Activated CD4-positive, CD25-positive, alpha-beta regulatory T cell treated with anti-CD3 and anti-CD28 coated beads, Interleukin-2, amount 50 U/mL, for 16 hours (primary cell): ENCODE measurements at places on chromosomes 1 and 21.

DNA sequence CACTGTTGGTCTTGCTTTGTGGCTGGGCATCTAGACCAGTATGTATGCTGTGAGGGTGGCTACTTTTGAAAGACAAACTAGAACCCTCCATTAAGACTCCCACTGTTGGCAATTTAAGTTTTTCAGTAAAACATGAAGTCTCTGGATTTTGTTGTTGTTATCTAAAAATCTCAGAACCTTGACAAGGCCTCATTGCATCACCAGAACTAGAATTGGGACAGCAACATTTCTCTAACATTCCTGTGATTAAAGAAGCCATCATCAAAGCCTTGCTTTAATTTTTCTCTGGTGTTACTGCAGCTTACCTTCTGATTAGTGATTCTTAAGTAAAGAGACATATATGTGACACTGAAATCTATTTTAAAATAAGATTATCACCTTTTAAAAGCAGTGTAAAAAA is 4.5 kb downstream of the TRIM67 start:
- DNase-seq: no peak

DNA sequence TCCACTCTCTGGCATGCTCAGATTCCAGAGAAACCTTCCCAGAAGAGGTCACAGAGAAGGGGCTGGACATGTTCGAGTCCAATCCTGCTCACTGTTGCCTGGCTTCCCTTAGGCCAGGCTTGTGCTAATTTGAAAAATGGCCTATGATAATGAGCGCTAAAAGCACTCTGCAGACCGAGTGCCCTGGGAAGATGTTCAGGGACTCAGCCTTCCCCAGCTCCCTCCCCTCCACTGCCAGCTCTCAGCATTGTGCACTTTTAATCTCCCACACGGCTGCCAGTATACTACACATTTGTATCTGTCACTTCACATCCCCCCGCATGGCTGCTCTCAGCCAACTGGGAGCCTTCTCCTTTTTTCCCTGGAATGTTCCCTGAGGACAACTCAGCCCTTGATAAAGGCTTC is 24.1 kb downstream of the FAM163A start:
- DNase-seq: no peak

DNA sequence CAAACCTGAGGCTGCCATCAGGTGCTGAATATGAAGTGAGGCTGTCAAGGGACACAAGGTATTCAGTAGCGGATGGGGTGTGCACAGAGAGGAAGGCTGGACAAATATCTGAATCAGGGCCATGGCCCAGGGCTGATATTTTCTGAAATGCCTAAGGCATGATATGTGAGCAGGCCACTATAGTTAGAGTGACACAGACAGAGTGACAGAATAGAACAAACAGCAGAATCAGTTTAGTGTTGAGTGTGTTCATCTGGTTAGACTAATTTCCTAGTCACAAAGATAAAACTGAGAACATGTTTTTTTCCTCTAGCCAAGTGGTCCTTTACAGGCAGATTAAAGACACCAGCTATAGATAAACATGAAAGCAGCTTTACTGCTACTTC is 3.9 kb downstream of the OVAAL start:
- no peak for DNase-seq

DNA sequence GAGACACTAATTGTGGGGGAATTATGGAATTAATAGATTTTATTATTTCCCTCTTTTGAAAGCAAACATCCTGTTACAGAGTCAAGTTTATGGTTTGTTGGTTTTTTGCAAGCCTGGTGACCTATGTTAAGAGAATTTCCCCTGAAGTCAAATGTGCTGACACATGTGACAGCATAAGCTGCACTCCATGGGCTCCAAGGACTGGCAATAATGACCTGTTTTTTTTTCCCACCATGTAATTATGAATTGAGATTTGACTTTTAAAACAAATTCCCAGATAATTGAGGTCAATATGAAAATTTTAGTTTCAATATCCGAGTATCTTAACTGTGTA is 242.5 kb upstream of the SGIP1 start:
- no peak for DNase-seq

- DNase-seq: peak; percentile 40
Observed at GRCh38 chr1:39491146-39491921, at the start of gene BMP8A. TSS of gene BMP8A (plus strand) at chr1:39491636. CDS start at chr1:39491992, 356 bp downstream.

DNA sequence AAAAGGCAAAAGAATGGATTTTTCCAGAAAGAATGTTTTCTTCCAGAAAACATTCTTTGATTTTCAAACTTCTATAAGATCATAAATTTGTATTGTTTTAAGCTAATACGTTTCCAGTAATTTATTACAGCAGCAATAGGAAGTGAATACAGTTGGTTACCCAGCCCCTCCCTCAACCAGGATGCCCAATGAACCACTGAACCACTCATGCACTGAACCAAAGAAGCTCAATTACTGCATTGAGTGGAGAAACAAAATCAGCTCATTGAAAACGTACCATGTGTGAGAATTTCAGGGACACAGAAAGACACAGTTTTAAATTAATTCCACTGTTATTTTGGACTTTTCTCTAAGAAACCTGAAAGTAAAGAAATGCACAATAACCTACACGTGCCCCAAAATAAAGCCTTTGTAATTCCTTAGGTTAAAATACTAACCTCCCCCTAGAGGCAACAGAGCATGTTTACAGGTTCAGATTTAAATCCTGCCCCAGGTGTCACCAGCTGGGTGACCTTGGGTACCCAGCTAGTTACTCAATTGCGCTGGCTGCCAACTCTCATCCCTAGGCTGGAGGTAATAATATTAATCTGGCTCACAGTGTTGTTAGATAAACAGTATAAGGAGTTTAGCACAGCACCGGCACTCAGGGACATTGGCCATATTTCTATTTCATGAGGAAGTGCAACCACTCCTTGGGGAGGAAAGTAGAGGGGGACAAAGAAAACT is 111.7 kb downstream of the NMNAT2 start:
- no peak for DNase-seq

DNA sequence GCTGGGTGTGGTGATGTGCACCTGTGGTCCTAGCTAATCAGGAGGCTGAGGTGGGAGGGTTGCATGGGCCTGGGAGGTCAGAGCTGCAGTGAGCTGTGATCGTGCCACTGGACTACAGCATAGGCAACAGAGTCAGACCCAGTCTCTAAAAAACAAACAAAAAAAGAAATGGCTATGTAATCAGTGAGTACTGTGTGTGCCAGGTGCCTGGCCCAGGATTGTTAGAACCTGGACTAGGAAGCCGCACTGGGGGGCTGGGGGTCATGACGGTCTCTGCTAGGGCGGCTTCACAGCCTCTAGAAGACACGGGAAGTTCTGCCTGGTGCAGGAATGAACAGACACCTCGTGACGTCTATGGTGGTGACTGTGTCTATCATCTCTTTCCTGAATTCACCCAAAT is 8.5 kb downstream of the TMEM9 start:
- DNase-seq: no peak

DNA sequence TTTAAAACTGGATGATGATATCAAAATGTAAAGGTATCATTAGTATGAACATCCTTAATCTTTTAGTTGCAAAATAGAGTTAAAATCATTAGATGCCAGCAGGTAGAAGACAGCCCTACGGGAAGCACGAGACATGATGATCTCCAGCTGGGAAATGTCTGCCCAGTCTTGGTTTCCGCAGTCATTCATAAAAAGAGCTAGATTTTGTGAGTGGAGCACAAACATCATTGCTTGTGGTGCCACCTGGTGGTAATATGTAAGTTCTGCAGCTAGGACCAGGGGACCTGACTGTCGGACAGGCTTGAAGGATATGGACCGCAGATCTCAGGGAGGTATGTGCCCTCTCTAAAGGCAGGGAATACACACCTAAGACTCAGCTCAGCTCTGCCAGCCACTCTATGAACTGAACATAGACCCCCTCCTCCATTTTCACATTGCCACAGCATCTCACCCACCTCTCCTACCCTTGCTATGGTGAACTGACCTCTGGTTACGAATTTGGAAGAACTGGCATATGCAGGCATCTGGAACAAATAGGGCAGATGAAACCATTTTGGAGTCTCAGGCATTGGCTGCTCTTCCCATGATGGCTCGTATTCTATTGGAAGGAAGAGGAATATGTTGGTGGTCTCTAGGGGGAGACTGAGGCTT is 9.2 kb downstream of the FCMR start:
- DNase-seq: peak; percentile 49

DNA sequence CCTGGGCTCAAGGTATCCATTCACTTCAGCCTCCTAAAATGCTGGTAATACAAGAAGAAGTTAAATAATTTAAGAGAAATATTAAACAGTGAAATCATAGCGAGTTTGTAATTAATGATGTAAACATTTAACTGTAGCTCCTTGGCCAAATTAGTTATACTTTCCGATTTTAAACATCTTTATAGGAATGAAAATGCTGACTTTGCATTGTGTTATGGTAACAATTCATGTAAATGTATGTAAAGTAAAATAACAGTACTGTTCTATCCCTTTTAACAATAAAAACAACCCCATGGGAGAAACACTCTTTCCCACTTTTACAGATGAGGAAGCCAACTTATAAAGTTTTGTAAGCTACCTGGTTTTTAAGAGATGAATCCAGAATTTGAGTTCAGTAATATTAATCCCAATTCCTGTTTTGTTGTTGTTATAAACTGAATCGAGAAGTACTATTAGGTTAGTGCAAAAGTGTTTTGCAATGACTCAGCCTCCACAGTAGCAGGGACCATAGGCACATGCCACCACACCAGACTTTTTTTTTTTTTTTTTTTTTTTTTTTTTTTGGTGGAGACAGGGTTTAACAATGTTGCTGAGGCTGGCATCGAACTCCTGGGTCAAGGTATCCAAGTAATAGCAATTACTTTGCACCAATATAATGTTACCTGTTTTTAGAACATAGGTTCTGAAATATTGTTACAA is 1360.4 kb downstream of the BRINP3 start:
- DNase-seq: no peak

GRCh38 chr1:22878626-22879025 is 94.0 kb downstream of the LACTBL1 start:
- DNase-seq: no peak

DNA sequence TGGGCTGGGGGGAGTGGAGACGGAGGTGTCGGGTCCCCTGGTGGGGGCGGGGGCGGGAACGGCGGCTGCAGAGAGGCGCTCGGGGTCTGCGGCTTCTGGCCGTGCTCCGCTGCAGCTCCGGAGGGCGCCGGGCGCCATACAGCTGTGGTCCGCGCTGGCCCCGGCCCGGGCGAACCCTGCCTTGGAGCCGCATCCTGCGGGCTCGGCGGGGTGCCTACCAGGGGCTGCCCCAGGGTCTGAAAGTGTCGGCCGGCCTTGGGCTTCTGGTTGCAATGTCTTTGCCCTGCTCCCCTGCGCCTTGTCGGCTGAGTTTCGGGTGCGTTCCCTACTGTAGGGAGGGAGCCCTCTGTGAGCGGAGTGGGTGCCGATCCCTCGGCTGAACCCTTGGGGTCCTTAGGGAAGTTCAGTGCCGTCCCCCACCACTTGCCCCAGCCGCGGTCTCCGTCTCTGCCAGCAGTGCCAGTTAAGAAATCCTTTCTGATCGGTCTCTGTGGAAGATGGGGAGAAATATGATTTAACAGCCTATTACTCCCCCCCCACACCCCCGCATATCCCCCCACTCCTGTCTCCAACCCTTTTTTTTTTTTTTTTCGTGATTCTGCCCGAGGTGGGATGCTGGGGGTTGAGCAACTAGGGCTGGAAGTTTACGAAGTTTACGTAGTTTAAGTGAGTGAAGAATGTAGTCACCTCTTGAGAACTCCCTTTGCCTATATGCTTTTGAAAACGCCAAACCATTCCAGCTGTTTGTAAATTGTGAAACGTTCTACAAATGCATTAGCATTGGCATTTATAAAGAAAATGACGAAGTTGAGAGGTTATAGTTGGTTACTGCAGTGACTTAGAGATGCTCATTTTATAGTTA is 588 bp downstream of the NEXN start:
- no peak for DNase-seq

DNA sequence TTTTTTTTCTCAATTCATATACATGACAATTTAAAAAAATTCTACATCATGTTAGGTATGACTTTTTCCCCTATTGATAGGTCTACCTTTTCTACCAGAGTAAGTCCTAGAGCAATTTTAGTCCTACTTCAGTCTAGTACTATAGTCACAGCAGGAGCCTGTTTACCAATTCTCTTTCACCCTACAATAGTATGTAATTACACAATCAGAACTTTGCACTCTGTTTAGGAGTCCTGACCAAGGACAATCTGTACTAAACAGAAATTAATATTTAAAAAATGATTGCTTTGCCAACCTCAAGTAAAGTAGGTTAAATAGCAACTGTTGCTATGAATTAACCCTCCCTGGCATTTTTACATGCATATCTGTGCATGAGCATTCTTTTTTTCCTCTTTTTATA is 810 bp upstream of the CYP4A11 start:
- DNase-seq: no peak
